ENCODE measurements at places on chromosomes 3 and 15. TPM values are rescaled to one million over a fixed set of nuclear protein-coding genes. Genes with fewer than 3 reads are reported as not detected.

DNA sequence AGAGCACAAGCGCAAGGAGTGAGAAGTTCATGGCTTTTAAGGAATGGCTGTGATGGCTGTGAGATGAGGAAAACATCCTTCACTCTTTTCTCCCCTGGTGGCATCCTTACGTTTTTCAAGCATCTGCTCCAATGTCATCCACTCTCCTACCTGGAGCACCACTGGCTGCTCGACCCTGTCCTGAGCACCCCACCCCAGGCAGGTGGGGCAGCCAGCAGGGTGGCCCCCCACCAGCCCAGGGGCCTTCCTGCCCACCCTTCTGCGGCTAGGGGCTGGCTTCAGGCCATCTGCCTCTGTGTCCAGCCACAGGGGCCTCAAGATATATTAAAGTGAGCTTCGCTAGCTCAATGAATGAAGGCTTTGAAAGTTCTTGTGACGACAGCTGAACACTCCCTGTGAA is 56.1 kb downstream of the ATP10A start:
- DNase-seq, result no peak
- no peak overlapping the region for H3K27ac ChIP-seq
- H3K36me3 ChIP-seq, result no peaks in the 10 kb centered on the region

GRCh38 chr3:184341925-184342324 is 4.5 kb downstream of the FAM131A start:
- H3K36me3 ChIP-seq, result no peaks in the 10 kb centered on the region
- no peaks in the 10 kb centered on the region for H3K27me3 ChIP-seq
- no peak for DNase-seq
- no peak overlapping the region for H3K27ac ChIP-seq

GRCh38 chr3:169026543-169027182 is 636.8 kb downstream of the MECOM start:
- H3K27me3 ChIP-seq, result no peaks in the 10 kb centered on the region
- peak; percentile 54 for DNase-seq
- no peaks in the 10 kb centered on the region for H3K4me1 ChIP-seq
- no peaks in the 10 kb centered on the region for H3K36me3 ChIP-seq

DNA sequence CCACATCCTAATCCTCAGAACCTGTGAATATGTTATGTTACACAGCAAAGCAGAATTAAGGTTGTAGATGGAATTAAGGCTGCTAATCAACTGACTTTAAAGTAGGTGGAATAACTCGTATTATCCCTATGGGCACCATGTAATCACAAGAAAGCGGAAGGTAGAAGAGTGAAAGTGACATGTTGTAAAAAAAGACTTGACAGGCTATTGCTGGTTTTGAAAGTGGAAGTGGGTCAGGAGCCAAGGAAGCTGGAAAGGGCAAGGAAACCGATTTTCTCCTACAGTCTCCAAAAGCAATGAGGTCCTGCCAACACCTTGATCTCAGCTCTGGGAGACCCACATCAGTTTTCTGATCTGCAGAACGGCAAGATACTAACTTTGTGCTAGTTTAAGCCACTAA is 6.6 kb downstream of the TP63 start:
- no peaks in the 10 kb centered on the region for H3K27me3 ChIP-seq
- H3K4me3 ChIP-seq, result no peak overlapping the region
- H3K36me3 ChIP-seq, result no peaks in the 10 kb centered on the region
- no peaks in the 10 kb centered on the region for H3K4me1 ChIP-seq

DNA sequence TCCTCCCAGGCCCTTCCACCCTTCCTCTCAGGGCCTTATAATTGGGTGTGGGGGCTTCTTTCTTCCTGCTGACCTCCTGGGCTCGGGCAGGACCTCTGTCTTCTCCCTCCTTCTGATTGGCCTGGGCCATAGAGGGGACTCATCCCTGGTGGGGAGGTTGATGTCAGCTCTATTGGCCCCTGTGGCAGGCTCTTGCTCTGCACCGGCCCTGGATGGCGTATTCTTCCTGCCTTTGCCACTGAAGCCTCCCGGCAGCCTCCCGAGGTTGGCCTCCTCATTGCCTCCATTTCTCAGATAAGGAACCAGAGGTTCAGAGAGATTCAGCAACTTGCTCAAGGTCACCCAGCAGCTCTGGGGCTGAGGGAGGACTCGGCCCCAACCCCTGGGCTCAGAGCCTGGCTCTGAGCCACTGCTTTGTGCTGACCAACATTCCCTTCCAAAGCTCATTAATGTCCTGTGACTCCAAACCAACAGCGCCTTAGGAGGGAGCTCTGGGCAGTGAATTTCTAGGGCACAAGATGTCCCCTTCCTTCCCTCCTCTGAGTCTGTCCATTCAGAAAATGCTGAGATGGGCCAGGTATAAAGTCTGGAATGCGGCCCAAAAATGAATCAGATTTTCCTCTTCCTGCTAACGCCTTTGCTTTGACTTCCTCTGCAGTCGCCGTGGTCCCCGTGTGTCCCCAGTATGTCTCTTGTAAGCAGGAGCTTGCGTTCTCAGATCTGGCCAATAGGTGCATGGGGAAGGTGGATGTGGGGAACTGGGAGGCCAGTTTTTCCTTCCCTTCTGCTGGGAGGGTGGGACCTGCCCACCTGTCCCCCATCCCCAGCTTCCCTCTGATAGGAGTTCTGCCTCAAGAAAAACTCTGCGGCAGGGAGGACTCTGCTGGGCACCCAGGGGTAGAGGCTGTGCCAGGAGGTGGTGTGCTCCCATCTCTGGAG is 74.2 kb downstream of the HMCES start:
- H3K27ac ChIP-seq, result no peak overlapping the region
- no peak overlapping the region for H3K4me3 ChIP-seq

GRCh38 chr15:82890995-82891390 is 61.5 kb downstream of the HOMER2 start:
- no peak for DNase-seq
- peaks cover 5% of the 10 kb centered on the region for H3K4me1 ChIP-seq
- no peaks in the 10 kb centered on the region for H3K36me3 ChIP-seq

DNA sequence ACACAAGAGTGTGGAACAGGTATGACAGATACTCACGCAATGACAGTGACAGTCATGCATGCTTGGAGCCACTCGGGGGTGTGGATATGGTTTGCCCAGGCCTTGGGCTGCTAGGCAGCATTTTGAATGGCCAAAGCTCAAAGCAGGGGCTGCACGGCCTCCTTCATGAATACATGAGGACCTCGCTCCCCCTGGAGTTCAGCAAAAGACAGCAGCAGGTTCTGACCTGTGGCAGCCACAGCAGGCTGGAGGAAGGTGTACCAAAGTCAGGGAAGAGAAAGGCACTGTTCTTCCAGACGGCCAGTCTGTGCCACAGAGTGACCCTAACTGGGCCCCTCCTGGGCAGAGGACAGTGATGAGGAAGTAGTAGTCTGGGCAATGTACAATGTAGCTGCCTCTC is 88.2 kb upstream of the C2CD4B start:
- no peaks in the 10 kb centered on the region for H3K4me1 ChIP-seq
- no peak for DNase-seq
- no peak overlapping the region for H3K27ac ChIP-seq
- H3K4me3 ChIP-seq, result no peak overlapping the region

GRCh38 chr3:87435926-87436620 is 159.7 kb upstream of the POU1F1 start:
- H3K36me3 ChIP-seq, result no peaks in the 10 kb centered on the region
- no peak for DNase-seq
- H3K27me3 ChIP-seq, result no peaks in the 10 kb centered on the region
- no peaks in the 10 kb centered on the region for H3K4me1 ChIP-seq
- no peak overlapping the region for H3K4me3 ChIP-seq

DNA sequence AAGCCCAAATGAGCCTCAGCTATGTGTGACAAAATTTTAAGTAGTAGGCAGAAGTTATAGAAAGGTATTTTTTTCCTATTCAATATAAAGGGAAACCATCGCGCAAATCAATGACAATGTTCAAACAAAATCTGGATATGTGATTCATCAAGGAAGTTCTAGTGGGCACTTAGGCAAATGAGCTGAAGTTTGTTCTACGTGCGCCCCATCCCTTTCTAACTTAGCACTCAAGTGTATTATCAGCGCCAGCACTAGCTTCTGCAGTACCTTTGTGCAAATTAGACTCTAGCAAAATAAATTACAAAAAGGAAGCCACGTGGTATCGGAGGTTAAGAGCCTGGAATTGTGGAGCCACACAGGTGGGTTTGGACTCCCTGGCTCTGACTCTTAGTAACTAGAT is 91.1 kb downstream of the TBL1XR1 start:
- peak overlapping the region; percentile 39 for H3K27ac ChIP-seq
- H3K36me3 ChIP-seq, result no peaks in the 10 kb centered on the region
- no peak overlapping the region for H3K4me3 ChIP-seq
- peaks cover 59% of the 10 kb centered on the region for H3K4me1 ChIP-seq

- H3K36me3 ChIP-seq, result no peaks in the 10 kb centered on the region
- no peak overlapping the region for H3K27ac ChIP-seq
- DNase-seq, result no peak
- H3K4me3 ChIP-seq, result no peak overlapping the region
Observed at GRCh38 chr3:187850258-187850921, 105.1 kb upstream of the BCL6 start.

DNA sequence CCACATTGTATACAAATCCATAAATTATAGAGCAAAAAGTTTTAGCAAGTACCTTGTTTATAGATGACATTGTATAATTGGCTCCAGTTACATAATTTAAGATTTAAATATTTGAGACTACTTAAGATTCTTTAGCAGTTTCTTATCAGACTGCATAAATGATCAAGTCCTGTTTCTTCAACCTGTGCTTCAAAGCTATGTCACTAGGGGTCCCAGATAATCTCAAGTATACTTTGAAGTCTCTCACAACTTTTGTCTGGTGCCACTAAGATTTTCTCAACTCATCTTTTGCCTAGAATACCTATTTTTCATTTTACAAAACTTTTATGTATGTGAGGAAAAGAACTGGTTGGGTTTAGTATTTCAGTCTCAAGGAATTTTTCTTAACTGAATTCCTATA is 205.5 kb downstream of the STAG1 start:
- no peak overlapping the region for H3K27ac ChIP-seq
- H3K36me3 ChIP-seq, result no peaks in the 10 kb centered on the region
- H3K27me3 ChIP-seq, result no peaks in the 10 kb centered on the region
- H3K4me3 ChIP-seq, result no peak overlapping the region

- DNase-seq, result no peak
- H3K4me3 ChIP-seq, result no peak overlapping the region
- no peak overlapping the region for H3K27ac ChIP-seq
- no peaks in the 10 kb centered on the region for H3K27me3 ChIP-seq
Observed at GRCh38 chr15:89341316-89342005, 6.8 kb upstream of the POLG start.

- H3K27me3 ChIP-seq, result no peaks in the 10 kb centered on the region
- no peak overlapping the region for H3K4me3 ChIP-seq
- no peak for DNase-seq
- H3K4me1 ChIP-seq, result no peaks in the 10 kb centered on the region
- no peaks in the 10 kb centered on the region for H3K36me3 ChIP-seq
- no peak overlapping the region for H3K27ac ChIP-seq
Observed at GRCh38 chr3:9826815-9827573, 16.8 kb downstream of the RPUSD3 start.

The SLCO2A1 gene
- 0.62 TPM for total RNA-seq

The IQCF5 gene
- not detected for total RNA-seq

The ATP13A5 gene
- not detected for total RNA-seq

The PTH1R gene
- not detected for total RNA-seq
